ENCODE measurements at places on chromosomes 16 and 17.
A peak's percentile ranks its signal among the peaks of the same experiment; 100 is the strongest.

DNA sequence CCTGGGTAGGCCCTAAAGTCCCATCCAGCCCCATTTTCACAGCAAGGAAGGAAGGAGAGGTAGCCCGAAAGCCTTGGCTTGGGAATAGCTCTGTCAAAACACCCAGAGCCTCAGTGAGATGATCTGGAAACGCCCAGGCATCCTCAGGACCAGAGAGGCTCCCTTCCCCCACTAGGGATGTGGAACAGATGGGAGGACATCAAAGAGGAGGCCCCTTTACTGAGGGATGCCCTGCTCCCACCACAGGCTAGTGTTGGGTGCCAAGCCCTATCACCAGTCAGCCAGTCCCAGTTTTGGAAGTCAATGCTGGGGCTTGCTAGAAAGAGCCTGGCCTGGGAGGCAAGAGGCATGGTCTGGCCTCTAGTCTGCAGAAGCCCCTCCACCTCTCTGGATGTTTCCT, 4.7 kb downstream of the TPPP3 start:
- DNase-seq = no peak

DNA sequence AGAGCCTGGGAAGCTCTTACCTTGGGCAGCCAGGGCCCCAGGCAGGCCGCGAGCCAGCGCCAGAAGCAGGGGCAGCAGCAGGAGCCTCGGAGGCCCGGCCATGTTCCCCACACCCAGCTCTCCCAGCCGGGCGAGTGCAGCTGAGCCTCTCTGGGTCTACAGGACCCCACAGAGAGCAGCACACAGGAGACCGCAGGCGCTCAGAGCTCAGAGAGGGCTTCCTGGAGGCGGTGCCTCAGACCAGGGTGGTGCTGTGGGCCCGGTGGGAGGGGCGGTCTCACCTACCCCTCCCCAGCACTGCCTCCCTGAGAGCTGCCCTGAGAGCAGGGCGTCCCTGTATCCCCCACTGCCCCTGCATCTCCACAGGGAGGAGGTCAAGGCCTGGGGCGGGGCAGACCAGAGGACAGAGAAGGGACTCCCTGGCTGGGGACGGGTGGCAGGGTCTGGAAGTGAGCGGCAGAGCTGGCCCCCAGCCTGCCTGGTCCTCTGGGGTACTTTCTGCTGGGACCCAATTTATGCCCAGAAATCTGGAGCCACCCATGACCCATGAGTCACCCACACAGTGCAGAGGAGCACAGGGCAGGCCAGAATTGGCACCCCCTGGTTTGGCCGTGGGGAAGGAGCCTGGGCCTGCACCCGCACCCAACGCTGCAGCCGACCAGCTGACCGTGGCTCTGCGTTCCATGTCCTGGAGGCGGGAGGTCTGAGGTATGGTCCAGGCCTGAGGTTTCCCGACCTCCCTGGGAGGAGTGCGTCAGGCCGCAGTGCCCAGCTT, at the start of gene CD7:
CD7 (minus strand) TSS at position 215 of the 775 bp plus-strand sequence; CDS start at position 102, 113 bp downstream.
- DNase-seq = no peak

GRCh38 chr16:62546701-62547100, 510.5 kb upstream of the CDH8 start:
- no peak for DNase-seq

GRCh38 chr17:58783380-58783779, 27.7 kb downstream of the PPM1E start:
- DNase-seq = no peak

GRCh38 chr16:56609463-56609921, 1.1 kb downstream of the MT2A start:
- DNase-seq = peak; percentile 45

GRCh38 chr17:4189280-4189679, 46.3 kb downstream of the CYB5D2 start:
- no peak for DNase-seq

DNA sequence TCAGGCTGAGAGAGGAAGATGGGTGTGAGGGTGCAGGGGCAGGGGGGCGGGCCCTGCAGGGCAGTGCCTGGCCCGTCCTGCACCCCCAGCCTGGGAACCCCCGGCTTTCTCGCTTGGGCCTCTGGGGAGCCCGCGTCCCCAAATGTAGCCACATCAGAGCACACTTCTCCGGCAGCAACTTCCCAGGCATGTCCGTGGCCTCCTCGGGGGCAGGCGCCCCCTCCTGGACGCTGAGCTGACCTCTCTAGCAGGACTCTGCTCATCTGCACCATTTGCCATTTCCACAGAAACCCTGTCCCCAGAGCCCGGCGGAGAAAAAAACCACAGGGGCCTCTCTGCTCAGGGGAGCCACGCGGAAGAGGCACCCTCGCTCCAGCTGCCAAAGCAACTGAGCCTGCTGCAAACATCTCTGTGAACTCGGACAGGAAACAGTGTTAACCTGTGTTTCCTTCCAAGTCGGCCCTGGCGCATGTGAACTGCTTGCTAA, 63.4 kb downstream of the KLHDC4 start:
- DNase-seq = no peak

- no peak for DNase-seq
Observed at GRCh38 chr17:51322390-51323029, 62.2 kb downstream of the UTP18 start.

- DNase-seq = no peak
Observed at GRCh38 chr17:44788139-44788538, 29.4 kb downstream of the ADAM11 start.

DNA sequence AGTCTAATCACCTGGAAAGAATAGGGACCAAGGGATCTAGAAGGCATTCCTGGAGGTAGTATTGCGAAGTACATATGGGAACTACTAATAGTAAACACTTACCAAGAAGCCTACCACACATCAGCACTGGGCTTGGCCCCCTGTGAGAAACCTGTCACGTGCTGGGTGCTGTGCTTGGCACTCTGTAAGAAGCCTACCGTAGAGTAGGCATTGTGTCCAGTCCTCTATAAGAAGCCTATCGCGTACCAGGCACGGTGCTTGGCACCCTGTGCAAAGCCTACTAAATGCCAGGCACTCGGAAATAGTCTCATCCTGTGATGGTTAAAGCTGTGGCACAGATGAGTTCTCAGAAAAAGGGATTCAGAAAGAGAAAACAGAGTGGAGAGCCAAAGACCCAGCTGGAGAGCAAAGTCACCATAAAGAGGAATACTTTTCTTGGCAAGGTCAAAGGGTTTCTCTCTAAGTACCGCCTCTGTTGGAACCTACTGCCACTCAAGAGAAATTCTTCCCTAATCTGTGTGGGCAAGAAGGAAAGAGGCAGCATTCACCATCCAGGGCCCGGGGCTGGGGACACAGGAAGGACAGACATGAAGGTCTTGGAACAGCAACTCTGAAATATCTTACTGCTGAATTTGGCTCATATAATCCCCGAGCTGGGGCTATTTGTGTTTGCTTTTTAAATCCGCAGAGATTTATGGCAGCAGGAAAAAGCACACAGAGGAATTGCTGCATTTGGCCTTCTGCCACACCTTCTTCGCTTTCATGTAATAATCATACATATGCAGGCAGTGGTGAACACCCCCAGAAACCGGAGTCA, 81.8 kb downstream of the VAT1L start:
- DNase-seq = no peak

DNA sequence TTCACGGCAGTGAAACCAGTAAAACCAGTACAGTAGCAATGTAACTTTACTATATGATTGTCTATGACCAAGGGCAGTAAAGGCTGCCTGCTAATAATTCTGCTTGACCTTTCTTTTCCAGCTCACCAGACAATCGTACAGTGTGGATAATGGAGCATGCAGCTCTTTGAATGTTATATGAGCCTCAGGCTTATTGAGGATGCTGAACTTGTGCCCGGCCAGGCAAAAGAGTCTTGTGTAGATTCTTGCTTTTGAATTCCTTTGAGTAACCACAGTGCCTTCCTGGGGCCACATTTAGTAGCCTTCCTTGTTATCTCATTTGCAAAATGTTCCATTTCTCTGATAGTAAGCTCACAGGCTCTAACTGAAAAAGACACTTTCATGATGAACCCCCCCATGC, 131.8 kb downstream of the CDH11 start:
- no peak for DNase-seq

- DNase-seq = no peak
Observed at GRCh38 chr17:58302919-58303585, 22.3 kb upstream of the MPO start.

GRCh38 chr17:27569884-27570577, 61.0 kb upstream of the LGALS9 start:
- no peak for DNase-seq

- DNase-seq = peak; percentile 16
Observed at GRCh38 chr17:62724398-62725146, 83.5 kb downstream of the MARCHF10 start.

DNA sequence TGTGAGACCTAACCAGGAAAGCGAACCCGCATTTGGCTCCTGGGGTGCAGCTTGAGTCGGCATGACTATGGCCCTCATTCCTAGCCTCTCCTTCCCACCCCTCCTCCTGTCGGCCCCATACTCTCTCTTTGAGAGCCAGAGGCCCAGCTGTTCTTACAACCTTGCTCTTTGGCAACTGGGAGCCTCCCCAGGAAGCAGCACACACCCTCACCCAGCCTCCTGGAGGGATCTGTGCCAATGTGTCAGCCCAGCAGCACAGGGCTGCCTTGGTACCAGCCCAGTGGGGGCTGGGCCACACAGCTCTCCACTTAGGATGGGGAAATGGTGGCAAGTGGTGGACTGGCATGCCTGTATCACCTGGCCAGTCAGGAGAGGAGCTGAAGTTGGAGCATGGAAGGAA, 70.3 kb upstream of the LGALS9 start:
- DNase-seq = no peak

- DNase-seq = no peak
Observed at GRCh38 chr16:76276745-76277438, at the start of gene CNTNAP4. TSS of gene CNTNAP4 (plus strand) at chr16:76277401. CDS start at chr16:76277663, 262 bp downstream.

DNA sequence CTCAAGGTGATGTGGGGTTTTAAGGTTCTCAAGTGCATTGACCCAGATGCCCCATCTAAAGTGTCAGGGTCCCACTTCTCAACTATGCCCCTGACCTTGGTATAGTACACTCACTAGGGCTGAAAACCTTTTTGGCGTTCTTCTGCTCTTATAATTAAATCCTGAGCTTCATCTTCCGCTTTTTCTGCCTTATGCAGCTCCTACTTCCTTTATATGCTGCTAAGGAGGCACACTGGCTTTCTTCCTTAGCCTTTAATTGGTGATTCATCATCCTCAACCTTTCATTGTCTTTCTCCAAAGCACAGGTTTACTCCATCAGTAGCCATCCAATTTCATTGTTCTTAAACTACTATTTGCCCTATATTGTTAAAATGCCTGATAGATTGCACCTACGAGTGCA, 5.3 kb upstream of the NF1 start:
- DNase-seq = no peak

DNA sequence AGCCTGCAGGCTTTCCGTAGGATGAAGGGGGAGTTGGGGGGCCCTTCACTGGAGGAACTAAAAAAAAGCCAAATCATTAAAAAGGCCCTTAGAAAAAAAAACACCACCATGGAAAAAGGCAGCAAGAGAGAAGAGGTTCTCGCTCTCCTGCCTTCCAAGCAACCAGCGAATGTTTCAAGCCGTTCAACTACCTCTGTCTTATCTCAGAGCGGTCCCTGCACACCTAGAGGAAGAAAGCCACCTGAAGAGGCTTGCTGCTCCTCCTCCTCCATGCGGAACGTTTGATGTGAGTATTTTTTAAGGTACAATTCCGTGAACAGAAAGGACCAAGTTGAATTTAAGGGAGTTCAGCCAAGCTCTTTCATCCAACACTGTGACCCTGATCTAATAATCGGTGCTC, 9.2 kb downstream of the NXN start:
- DNase-seq = no peak

- DNase-seq = no peak
Observed at GRCh38 chr17:1073241-1073962, 76.5 kb downstream of the TIMM22 start.

DNA sequence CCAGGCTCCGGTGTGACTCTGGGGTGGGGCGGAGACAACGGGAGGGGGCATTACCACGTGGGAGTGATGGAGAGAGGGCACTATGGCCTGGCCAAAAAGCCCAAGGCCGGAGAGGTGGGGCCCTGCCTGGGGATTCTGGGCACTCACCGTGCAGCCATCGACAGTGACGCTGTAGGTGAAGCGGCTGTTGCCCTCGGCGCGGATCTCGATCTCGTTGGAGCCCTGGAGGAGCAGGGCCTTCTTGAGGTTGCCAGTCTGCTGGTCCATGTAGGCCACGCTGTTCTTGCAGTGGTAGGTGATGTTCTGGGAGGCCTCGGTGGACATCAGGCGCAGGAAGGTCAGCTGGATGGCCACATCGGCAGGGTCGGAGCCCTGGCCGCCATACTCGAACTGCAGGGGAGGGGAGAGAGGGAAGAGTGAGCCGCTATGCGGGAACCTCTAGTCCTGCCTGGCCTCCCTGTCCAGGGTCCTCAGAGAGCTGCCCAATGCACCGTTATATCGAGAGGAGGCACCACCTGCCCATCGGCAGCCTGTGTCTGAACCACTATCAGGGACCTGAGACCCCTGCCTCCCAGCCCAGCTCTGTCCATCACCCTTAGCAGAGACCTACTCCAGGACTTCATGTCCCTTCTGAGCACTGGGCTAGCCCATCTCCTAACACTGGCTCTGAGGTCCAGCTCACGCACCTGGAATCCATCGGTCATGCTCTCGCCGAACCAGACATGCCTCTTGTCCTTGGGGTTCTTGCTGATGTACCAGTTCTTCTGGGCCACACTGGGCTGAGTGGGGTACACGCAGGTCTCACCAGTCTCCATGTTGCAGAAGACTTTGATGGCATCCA, 15.6 kb downstream of the COL1A1 start:
- DNase-seq = no peak

- DNase-seq = no peak
Observed at GRCh38 chr17:73824321-73824720, 180.1 kb upstream of the SDK2 start.

DNA sequence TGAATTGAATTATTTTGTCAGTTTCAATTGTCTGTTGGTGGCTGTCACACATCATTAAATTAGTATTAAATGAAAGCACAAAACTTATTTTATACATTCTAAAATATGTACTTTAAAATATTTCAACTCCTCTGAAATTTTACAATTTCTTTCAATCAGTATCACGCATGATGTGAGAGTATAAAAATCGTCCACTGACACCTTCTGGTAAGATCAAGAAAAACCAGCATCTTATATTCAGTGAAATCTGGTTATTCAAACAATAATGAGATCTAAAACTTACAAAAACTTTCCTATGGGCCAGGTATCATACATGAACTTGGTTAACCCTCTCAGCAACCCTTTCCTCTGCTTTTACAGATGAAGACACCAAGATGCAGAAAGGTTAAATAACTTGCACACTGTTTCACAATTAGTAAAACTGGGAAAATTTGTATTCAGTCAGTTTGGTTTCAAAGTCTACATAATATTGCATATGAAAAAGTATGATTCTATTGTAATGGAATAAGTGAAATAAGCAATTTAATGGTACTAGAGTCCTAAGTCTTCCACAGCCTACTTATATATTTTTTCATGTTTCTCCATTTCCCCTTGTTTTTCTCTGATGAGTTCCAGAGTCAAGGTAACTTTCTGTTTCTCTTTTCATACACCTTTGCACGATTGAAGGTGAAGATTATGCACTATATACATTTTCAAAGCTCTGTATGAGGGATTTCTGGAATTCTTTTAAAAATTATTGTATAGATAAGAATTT, 58.7 kb downstream of the EFCAB5 start:
- DNase-seq = no peak

- no peak for DNase-seq
Observed at GRCh38 chr17:66964930-66965800, 658 bp downstream of the CACNG4 start.

GRCh38 chr17:76714336-76714735, 3.6 kb upstream of the MXRA7 start:
- DNase-seq = no peak

- DNase-seq = no peak
Observed at GRCh38 chr16:66097751-66098150, 268.7 kb upstream of the CDH5 start.

All from stimulated activated CD8-positive, alpha-beta memory T cell treated with anti-CD3 and anti-CD28 coated beads, Interleukin-15, amount 100 ng/mL, for 1 hour (primary cell).